LoVo (cell line): ENCODE measurements at places on chromosomes 2 and 18.

GRCh38 chr2:32095671-32096070 lies 32.3 kb downstream of the SPAST start:
- DNase-seq: no peak

GRCh38 chr2:100189387-100189786 lies 47.0 kb upstream of the AFF3 start:
- DNase-seq: no peak

GRCh38 chr2:124353656-124354055 lies 328.6 kb downstream of the CNTNAP5 start:
- DNase-seq: no peak

DNA sequence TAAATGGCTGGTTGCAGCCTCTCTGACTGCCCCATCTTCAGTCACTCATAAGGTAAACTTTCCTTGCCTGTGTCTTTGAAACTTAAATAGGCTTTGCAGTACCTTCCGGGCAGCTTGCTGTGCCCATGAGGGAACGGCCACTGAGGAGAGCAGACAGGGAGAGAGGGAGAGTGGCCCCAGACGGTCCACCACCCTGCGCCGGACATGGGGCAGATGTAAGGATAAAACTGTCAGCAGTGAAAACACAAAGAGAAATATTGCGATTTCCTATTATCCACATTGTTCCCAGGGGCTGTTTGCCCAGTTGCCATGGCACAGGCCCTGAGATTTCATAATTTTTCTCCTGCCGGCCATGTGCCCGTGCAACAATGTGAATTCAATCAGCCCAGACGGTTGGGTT lies 265.9 kb upstream of the SALL3 start:
- no peak for DNase-seq

DNA sequence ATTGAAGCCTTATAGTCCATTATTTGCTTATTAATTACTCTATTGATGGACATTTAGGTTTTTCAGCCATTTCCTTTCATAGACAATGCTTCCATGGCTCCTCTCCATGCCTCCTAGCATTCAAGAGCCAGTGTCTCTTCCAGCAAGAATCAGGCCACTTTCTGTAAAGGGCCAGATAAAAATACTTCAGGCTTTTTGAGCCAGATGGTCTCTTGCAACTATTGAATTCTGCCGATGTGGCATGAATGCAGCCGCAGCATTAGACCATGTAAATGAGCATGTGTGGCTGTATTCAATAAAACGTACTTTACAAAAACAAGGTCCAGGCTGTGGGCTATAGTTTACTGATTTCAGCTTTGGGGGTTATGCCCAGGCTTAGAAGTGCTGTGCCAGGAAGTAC lies 38.5 kb downstream of the TRAF3IP1 start:
- no peak for DNase-seq

GRCh38 chr2:234333168-234334130 lies 163.4 kb downstream of the ARL4C start:
- no peak for DNase-seq

- DNase-seq: peak; percentile 19
These were observed 63.7 kb upstream of the MMADHC start for GRCh38 chr2:149651229-149651628.

DNA sequence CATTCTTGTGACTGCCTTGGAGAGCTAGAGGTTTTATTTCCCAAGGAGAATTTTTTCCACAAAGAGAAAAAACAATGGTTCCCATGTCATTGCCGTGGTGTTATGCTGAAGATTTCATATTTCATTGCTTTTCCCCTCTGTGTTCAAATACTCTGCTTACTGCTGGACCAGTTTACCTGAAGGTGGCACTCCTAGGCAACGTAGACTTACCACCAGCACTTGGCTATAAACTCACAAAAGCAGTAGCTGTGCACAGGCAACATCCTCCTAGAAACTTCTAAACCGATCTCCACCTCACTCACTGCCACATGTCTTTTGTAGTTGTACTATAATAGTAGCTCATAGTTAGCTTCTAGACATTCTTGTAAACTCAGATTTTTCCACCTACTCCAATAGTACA lies 1319.7 kb upstream of the CRIM1 start:
- peak; percentile 11 for DNase-seq
